ENCODE measurements at places on chromosomes 16 and 17.

DNA sequence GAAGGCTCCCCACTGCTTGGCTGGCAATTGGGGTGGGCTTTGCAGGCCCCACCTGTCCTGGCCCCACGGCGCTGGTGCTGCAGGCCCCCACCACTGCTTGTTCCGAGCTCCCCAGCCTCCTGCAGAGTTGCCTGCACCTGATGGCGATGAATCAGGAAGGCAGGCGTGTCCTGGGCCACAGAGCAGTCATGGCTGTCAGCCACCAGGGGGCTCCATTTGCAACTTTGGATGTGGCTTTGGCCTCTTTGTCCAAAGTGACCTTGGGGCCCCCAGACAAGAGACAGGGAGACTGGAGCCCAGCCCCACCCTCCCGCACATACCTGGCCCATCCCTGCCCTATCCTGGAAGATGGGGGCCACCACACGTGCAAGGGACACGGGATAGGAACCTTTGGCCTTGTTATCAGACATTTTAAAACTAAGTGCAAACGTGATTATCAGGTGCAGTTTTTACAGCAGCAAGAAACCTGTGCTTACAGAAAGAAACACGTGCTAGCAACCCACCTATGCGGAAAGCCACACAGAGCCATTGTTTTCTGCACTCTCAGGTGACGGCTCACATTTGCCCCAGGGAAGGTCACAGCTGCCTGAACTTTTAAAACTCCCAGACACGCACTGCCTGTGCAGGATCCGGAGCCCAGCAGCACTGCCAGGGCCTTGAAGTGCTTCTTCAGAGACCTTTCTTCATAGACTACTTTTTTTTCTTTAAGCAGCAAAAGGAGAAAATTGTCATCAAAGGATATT, at the start of gene DNASE1:
DNASE1 (plus strand) TSS at position 443 of the 743 bp plus-strand sequence. CDS start 683 bp downstream, outside the sequence.
- peak; percentile 84 for DNase-seq

DNA sequence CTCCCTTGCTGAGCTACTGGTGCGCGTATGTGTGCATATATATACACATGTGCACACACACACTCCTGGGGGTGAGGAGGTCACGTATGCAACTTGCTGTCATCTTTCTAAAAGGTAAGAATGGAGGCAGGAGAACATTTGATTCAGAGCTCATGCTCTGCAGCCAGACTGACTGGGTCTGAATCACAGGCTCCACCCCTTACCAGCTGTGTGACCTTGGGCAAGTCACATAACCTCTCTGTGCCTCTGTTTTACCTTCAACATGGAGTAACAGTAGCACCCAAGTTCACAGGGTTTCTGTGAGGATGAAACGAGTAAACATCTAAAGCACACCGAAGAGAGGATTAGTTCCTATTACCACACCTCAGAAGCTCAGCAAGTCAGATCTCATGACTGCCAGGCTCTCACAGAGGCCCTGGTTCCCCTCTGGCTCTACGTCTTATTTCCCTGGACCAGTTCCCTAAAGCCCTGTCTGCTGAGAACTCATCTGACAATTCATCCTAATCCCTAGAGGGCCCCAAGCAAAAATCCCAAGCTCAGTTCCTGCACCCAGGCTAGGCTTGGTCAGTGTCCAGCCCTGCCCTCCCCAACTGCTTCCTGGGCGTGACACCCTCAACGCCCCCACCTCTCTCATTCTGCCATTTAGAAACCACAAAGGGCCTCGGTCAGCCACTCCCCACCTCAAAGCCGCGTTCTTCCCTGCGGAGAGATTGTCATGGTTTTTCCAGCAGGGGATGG, 28.7 kb downstream of the ABR start:
- no peak for DNase-seq

DNA sequence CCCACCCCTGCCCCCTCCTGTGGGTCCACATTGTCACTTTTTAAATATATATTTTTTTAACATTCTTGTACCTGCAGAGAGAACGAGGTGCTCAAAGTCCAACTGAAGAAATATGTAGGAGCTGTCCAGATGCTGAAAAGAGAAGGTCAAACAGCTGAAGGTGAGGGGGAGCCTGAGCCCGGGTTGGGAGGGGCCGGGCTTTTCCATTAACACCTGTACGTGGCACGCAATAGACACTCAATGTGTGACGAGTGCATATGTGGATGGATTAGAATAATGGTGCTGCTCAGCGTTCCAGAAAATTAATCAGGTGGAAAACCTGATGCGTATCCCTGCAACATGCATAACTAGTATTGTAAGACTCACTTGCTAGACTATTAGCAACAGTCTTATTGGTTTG, 223.0 kb downstream of the SNX29 start:
- DNase-seq: no peak

- DNase-seq: no peak
Measured at GRCh38 chr17:75124041-75124818, 7.3 kb downstream of the NT5C start.

DNA sequence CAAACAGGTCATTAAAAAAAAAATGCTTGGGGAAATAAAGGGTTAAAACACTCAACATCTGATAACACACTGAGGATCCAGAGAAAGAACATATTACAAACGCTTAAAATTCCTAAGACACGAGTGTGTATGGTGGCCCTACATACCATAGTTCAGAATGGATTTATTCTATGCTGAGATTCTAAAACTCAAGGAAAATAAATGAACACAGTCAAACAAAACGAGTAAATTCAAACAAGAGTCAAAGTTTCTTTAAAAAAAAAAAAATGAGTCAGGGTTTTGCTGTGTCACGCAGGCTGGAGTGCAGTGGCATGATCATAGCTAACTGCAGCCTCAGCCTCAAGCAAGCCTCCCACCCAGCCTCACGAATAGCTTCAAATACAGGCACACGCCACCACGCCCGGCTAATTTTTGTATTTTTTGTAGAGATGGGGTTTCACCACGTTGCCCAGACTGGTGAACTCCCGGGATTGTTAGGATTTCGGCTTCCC, 17.4 kb downstream of the CRK start:
- peak; percentile 71 for DNase-seq

- DNase-seq: no peak
Measured at GRCh38 chr16:2992383-2993081, 12.3 kb upstream of the PKMYT1 start.

- no peak for DNase-seq
Measured at GRCh38 chr17:74442670-74443515, 11.0 kb downstream of the GPRC5C start.

DNA sequence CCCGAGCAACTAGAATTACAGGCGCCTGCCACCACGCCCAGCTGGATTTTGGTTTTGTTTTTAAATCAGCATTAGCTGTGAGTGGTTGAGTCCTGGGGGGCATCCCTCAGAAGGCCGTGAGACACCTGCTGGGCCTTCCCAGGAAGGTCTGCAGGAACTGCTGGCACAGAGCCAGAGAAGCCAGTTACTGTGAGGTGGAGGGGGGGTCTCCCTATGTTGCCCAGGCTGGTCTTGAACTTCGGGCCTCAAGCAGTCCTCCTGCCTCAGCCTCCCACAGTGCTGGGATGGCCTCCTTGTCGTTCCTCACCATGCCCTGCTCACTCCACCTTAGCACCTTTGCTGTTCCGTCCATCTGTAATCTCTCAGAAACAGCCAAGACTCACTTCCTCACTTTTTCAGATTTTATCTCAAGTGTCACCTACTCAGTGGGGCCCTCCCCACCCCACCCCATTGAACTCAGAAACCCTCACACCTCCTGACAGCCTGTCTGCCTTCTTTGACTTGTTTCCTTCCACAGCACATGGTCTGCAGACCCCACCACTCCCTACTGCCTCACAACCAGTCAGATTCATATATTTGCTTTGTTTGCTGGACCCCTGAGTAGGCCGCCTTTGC, 62.3 kb downstream of the WSB1 start:
- DNase-seq: no peak

DNA sequence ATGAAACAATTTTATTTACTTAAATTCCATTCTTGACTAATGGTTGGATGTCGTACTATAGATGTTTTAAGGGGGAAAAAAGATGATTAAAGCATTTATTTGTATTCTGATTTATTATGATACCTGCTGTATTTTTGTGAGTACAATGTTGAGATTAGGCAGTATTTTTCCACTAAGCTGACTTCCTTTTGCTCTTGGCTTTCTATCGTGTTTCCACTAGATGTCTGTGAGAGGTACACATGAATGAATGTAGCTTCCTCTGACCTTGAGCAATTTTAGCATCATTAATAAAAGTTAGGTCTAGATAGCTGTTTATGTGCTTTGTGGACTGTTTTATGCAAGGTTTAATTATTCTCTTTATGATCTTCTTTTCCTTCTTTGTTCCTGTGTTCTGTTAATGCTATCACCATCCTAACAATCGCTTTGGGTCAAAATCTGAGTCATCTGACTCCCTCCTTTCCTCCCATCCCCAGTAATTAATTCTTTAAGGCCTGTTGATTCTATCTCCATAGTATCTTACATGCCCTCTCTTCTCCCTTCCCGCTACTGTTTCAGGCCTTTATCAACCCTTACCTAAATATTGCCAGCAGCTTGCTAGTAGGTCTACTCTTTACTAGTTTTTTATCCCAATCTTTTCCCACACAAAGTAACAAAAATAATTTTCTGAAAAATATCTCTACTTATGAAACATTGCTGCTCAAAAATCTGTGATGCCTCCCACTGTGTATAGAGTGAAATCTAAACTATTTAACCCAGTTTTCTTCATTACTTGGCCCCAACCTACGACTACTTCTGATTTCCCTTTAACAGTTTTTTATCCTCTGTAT, 76.0 kb downstream of the VMP1 start:
- DNase-seq: peak; percentile 53

- no peak for DNase-seq
Measured at GRCh38 chr17:67633751-67634211, 84.0 kb upstream of the NOL11 start.

GRCh38 chr17:21209511-21210175, 4.3 kb downstream of the TMEM11 start:
- DNase-seq: no peak

DNA sequence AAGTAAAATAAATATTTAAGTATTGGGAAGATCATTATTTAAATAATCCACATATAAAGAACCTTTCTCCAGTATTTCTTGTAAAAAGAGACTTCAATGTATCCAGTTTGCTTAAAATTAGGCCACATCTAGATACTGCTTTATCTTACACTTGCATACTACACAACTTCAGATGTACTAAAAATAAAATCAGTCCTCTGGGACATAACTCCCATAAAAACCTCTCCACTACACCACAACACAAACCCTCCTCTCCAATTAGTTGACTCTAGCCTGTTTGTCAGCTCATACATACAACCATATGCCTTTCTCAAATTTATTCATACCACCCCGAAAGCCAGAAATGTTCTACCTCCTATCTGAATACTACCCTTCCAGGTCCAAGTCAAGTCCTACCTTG, 21.6 kb downstream of the SPOP start:
- no peak for DNase-seq

DNA sequence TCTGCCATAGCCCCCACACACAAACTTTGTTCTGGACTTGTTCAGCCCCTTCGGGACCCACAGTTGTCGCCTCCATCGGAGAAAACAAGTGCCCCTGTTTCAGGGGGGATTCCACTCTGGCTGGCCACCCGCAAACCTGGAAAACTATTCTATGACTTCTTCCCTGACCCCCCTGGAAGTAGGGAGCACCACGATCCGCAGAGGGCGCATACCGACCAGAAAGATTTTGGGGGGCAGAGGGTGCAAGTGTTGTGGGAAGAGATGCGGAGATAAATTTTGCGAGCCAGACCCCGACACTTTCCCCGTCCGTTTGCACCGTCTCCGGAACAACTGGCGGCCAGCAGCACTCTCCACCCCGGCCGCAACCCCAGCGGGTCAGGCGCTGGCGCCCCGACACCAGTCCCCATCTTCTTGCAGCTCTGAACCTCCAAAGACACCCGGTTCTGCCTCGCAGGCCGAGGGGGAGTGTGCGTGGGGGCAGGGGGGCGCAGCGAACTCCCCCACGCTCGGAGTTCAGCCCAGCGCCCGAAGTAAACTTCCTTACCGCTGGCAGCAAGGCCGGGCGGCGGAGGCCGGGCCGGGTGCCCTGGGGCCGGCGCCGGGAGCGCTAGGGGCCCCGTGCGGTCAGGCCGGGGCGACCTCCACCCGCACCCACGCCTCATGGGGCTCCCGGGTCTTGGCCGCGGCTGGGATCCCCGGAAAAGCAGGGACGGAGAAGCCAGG, 744 bp downstream of the SALL1 start:
- DNase-seq: no peak

DNA sequence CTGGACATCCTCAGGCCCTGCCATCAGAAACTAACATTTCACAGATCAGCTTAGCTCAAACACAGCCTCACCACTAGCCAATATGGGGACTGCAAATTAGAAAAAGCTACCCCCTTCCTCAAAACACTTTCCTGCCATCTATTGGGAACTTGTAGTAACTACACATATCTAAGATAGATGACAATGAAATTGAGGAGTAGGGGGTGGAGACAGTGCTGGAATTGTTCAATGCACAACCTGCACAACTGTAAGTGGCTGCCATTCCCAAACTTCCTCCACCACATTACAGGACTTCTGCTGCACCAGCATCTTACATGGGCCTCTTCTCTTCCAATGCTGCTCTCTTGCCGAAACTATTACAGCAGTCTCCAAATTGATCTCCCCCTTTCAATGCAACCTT, 21.9 kb downstream of the AIPL1 start:
- DNase-seq: peak; percentile 61

DNA sequence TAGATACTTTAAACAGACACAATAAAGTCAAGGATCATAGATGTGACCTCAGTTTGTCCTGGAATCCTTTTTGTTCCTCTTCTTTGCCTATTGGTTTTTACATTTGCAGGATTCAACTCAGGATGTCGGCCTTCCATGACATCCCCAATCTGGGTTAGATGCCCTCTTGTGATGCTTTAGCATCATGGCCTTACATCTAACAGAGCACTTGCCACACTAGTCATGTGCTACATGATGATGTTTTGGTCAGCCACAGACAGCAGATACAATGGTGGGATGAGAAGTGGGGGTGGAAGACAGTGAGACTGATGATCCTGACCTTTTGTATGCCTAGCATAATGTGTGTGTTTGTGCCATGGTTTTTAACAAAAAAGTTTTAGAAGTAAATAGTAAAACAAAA, 1.8 kb upstream of the SYNRG start:
- DNase-seq: peak; percentile 45

DNA sequence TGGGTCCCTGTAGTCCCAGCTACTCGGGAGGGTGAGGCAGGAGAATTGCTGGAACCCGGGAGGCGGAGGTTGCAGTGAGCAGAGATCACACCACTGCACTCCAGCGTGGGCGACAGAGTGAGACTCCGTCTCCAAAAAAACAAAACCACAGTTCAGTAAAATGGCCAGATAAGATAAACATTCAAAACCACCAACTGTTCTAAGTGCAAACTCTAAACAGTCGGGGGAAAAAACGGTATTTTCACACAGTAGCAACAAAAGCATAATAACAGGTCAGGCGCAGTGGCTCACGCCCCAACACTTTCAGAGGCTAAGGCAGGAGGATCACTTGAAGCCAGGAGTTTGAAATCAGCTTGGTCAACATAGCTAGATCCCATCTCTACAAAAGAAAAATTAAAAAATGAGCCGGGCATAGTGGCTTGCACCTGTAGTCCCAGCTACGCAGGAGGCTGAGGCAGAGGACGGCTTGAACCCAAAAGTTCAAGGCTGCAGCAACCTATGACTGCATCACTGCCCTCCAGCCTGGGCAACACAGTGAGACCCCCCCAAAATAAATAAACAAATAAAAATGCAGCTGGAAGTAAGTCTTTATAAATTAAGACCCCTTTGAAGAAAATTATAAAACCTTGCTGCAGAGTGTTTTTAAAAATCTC, 10.8 kb upstream of the HASPIN start:
- DNase-seq: no peak

- peak; percentile 87 for DNase-seq
Measured at GRCh38 chr17:56593086-56593645, 333 bp upstream of the NOG start.

Data from mesendoderm (in vitro differentiated cells).